ENCODE measurements at places on chromosomes 7 and 10.

- DNase-seq = no peak
Measured at GRCh38 chr10:93245779-93246178, 172.1 kb downstream of the CYP26A1 start.

DNA sequence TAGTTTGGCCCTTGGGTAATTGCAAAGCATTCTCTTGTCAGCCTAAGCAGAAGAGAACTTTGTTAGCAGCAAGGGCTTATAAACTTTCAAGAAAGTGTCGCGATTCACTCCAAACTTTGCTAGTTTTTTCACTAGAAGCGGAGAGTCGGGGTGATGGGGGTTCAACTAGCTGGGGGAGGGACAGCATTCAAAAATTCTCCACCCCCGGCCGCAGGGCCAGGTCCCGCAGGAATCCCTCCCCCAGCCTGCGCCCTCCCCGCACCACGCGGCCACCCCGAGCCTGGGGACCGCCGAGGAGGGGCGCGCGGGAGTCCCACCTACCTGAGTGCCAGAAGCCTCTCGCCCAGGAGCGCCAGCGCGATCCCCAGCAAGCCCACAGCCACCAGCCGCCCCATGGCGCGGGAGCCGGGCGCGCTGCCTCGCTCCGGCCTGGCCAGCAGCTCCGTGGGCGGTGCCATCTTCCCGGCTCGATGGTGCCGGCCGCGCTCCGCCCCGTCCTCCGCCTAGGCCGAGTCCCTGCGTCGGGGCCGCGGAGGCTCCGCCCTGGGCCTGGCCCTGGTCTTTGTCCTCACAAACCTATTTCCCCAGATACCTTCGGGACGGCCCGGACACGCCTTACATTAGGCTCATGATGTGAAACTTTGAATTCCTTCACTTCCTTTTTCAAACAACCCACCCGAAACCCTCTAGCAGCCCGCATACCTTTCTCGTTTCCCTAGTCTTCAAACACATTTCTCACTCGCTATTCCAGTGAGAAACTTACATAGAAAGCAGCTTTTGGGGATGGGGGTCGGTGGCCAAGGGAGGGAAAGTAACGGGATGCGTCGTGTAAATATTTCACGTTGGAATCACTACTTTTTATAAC lies at the start of gene PON2:
Gene PON2, minus strand, starts transcription at position 472 of the 865 bp plus-strand sequence. Its CDS starts 77 bp downstream, at position 395.
- DNase-seq = peak; percentile 8

- DNase-seq = no peak
Measured at GRCh38 chr7:30112103-30112713, 22.6 kb upstream of the MTURN start.

- DNase-seq = no peak
Measured at GRCh38 chr10:59550061-59550460, 159.6 kb downstream of the SLC16A9 start.

DNA sequence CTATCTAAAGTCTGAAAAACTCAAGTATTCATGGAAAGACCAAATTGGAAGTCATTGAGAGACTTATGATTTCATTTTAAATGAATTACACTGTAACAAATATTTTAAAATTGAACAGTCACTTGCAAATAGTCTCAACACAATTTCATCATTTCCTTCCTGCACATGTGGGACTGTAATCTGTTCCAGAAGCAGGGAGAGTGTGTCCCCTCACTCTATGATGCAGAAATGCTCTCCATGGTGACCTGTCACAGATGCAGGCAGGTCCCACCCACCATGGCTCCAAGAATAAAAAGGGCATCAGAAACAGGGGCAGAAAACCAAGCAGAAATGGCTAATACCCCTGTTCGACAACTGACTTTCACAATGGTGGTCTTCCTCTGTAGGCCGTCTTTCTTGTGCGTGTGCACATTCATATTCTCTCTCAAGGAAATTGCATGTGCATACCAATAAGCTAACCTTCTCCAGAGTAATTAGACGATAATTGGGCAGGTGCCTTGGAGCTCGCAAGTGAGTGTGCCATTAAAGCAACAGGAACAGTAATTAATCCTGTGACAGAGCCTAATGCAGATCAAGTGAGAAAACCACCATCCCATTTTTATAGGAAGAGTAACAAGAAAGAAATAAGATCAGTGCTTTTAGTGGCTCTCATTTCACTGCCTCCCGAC lies 170.9 kb downstream of the ZMYND11 start:
- DNase-seq = no peak

- no peak for DNase-seq
Measured at GRCh38 chr7:116776610-116777289, 85.6 kb upstream of the CAPZA2 start.

GRCh38 chr10:49270565-49270964 lies 28.4 kb upstream of the C10orf71 start:
- no peak for DNase-seq
